Anterior cingulate cortex (tissue), 58 donors: ENCODE measurements at places on chromosomes 1 and 21.
A peak's percentile ranks its signal among the peaks of the same experiment; 100 is the strongest.

DNA sequence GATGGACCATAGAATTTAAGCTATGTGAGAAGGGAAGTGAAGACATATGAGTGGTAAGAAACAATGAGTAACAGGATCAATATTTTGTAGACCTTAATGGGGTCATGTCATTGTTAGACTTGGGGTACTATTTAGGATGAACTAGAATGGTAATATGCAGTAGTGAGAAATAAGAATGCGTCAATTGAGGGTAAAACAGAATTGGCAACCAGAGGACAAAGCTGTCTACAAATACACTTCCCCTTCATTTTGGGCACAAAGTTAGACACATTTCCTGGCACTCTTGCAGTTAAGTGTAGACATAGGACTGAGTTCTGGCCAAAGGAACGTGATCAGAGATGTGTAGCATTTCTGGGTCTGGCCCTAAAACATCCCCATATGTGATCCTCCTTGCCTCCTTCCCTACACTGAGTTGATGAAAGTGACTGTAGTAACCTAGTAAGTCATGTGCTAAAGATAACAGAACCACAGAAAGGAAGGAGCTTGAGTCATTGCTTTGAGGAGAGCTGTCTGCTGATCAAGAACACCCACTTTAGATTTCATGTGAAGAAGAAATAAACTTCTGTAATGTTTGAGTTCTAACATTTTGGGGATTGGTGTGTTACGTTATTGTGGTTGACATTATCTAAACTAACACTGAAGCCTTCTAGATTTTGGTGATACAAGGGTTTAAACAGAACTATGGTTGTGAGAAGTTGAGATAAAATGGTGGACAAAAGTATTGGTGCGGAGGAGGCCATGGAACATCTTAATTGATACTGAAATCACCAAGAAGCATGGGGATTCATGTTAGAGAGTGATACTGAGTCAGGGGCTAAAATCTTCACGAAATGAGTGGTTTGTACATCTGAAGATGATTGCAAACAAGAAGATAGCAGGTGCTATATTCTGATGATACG lies 41.7 kb downstream of the CD55 start:
- DNase-seq: no peak

GRCh38 chr1:17617787-17618557 lies 78.5 kb downstream of the ARHGEF10L start:
- DNase-seq: peak; percentile 19

DNA sequence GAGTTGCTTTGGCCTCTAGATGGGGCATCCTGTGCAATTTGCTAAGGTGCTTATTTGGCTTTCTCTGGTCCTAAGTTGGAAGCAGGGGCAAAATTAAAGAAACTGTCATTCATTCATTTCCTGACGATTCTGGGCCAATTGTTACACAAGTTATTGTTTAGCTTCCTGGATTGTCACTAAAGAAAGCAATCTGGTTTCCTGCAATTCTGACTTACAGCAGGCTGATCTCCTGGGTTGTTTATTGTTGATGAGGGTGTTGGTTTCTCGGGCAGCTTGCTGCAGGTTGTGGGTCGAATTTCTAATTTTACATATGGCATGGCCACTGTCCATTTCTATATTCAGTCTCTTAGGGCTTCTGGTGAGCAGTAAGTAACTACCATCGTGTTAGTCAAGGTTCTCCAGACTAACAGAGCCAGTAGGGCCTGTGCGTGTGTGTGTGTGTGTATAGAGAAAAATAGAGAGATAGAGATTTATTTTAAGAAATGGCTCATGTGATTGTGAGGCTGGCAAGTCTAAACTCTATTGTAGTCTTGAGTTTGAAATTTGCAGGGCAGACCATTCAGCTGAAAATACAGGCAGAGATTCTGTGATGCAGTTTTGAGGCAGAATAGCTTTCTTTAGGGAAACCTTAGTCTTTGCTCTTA lies 30.4 kb downstream of the CTH start:
- DNase-seq: no peak

DNA sequence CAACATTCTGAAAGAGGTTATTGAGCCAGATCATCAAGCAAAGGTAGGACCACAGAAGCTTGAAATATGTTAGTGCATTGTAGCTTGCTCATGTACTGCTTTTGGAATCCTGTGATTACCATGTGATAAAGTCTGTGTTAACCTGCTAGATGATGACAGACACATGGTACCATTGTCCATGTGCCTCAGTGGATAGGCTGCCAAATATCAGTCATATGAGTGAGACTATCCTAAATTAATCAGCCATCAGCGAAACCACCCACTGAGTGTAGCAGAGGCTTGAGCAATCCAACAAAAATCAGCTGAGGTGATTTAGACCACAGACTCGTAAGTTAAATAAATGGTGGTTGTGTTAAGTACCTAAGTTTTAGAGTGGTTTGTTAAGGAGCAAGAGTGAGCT lies 32.7 kb upstream of the CRB1 start:
- no peak for DNase-seq

DNA sequence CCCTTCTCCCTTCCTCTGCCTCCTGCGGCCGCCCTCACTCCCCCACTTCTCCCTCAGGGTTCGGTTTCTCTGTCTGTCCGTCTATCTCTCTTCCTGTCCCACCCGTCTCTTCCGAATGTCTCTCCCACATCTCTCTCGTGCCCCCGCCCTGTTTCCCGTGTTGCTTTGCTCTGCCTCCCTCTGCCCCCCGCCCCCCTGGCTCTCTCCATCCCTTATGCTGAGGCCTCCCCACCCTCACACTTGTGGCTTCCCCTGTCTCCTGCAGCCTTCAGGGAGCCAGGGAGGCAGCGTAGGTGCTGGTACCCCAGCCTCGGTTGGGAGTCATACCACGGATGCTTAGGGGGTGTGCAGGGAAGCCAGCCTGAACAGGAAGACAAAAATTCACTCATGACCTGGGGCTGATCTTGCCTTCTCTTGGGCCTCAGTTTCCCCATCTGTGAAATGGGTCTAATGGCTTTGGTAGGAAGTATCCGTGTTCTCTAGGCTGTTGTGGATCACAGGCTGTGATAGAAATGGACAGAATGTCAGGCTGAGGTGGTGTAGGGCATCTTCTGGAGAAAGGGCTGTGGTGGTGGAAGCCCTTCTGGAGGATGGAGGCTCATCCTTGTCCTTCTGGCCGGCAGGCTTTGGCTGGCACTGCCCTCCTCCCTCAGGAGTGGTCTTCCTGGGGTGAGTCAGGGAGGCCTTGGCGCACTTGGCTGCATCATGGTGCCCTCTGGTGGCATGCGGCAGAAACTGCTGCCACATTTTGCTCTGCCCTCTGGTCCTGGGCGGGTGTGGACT lies 55.5 kb downstream of the FOXO6 start:
- peak; percentile 53 for DNase-seq

DNA sequence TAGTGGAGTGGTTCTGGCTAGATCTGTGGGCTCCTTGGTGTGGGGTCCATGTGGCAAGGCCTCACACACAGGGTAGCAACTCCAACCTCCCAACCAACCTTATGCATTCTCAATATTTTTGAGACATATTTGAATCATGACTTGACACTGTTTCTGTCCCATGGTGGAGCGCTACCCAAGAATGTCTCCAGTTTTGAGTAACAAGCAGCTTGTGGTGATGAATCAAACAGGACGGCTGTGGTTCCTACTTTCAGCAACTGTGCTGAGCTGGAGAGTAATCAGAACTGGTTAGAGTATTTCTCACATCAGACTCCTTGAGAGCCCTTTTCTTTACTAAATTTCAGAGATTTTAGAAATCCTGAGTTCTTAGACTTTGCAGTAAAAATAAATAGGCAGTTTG lies 3.1 kb downstream of the LCE3D start:
- DNase-seq: no peak

- DNase-seq: no peak
These were observed 8.7 kb upstream of the LSM10 start for GRCh38 chr1:36406440-36406839.

- DNase-seq: no peak
These were observed 99.5 kb upstream of the CD55 start for GRCh38 chr1:207221934-207222351.

DNA sequence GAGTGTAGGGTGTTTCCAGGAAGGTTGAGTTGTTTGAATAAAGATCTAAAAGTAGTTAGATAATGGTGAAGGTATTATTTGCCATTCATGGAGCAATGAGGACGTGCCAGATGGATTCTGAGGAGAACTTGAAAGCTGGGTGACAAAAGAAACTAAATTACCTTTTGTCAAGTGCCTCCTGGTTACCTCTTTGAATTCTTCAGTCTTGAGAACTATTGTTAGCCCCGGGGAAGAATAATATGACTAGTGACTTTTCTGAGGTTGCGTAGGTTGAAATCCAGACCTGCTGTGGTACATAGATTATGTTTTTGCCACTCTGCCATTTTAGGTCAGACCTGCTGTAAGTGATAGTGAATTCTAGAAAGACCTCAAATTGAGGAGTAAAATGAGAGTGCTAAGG lies 11.5 kb downstream of the LAMC1 start:
- no peak for DNase-seq

DNA sequence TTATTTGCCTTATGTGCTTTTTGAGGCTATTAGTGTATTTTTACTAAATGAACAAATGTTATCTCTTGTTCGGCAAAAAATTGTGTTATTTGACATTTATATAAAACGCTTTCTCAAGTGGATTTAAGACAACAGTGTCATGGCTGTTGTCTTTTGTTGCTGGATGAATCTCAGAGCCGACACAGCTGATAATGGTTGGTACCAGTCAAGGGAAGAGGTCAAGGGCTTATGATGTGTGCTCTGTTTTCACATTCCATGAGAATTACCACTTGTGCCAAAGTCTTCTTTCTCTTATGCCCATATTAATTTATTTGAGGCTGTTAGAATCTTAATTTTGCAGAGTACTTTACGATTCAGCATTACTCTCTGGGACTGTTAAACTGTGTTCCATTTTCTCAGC lies 17.9 kb upstream of the CD101 start:
- DNase-seq: no peak

DNA sequence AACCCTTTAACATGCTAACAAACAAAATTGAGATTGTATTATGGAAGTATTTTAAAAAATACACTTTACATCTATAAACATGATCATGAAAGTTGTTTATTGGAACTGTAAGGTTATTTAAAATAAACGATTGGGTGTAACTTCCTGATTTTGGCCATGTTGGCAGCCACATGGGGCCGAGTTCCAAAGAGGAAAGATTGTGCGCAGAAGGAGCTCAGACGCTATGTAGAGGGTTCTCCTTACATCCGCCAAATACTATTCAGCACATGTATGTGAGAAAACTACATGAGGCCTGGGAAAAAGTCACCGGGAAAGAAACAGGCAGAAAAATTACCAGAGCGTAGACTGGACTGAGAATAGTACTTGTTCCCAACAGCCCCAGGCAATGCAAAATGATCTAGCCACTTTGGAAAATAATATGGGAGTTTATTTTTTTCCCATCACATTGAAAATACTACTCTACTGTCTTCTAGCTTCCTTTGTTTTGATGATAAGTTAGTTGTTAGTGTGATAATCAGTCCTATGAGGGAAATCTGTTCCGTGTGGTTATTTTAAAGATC lies 35.7 kb upstream of the B3GALT2 start:
- DNase-seq: no peak

GRCh38 chr1:182357913-182358312 lies 33.7 kb downstream of the GLUL start:
- no peak for DNase-seq

DNA sequence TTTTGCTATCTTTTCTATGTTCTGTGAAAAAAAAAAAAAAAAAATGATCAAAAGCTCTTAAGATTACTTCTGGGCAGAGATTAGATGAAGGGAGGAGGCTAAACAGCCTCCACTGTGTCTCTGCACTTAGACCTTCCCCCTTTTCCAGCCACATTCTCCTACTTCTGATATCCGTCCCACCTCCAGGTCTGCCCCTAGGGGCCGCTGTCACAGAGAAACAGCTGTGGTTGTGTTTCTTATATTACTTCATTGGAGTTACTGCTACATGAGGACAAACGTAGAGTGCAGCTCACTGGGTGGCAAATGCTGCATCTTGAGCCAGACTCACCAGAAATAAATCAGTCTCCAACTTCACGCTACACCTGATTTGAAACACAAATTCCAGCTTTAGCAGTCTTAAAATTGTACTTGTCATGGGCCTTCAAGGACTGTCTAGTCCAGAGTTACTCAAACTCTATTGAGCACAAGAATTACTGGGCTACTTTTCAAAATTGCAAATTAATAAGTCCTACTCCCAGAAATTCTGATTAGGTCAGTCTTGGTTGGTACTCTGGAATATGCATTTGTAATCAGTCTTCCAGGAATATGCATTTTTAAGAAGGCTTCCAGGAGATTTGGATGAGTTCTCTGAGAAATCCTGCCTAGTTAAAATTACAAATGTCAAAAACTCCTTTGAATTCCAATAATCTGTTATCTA lies 125.2 kb upstream of the PTBP2 start:
- DNase-seq: no peak

DNA sequence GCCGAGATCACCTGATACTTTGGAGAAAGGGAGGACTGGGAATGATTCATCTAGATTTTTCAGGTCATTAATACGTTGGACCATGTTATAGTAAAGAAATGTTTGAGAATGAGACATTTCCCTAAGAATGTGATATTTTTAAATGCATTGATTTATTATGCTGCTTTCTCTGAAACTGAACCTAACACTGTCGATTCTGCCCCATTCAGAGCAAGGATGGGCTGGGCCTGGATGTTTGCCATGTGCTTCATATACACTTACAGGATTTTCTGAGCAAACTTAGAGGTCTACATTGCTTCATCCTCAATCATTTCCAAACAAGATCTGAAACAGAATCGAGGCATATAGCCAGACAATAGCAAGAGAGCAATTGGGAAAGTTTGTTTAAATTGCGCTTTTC lies 183.3 kb downstream of the CRB1 start:
- DNase-seq: no peak

DNA sequence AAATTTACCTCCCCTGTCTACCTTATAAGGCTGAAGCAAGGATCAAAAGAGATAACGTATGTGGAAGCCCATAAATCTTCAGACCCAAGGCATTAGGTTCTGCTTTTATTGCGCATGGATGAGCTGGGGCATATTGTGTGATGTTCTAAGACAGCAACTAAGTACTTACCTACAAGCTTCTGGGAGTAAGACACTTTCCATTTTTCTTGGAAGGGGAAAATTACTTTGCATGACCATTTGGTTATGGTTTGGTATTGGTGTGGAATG lies 21.1 kb downstream of the LMOD1 start:
- DNase-seq: no peak

- no peak for DNase-seq
These were observed 29.4 kb downstream of the PALMD start for GRCh38 chr1:99675292-99675691.

GRCh38 chr1:242011894-242012660 lies 13.2 kb upstream of the MAP1LC3C start:
- no peak for DNase-seq

DNA sequence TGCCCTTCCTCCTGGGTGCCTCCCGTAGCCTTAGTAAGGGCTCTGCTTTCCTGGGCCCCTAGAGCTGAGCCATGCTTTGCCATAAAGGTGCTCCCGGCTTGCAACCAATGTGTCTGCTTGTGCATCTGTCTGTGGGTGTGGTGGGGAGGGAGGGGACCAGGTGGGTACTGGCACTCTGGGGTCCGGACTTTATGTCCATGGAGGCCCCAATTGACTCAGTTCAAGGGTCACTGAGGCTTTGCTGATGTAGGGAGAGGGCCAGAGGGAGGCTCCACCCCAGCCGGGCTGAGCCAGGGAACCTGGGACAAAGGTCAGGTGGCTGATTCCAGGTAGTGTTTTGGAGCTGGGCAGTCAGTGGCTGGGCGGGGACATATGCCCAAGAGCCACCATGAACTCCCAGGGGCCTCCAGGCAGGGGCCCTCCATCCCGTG lies 15.0 kb downstream of the TNFRSF25 start:
- DNase-seq: no peak

GRCh38 chr1:193070942-193071341 lies 11.5 kb downstream of the RO60 start:
- no peak for DNase-seq

GRCh38 chr1:60657926-60658325 lies 424.4 kb upstream of the NFIA start:
- DNase-seq: no peak

GRCh38 chr1:110570307-110570706 lies 35.9 kb downstream of the KCNA2 start:
- no peak for DNase-seq
